ENCODE measurements at places on chromosomes 7 and 10.

DNA sequence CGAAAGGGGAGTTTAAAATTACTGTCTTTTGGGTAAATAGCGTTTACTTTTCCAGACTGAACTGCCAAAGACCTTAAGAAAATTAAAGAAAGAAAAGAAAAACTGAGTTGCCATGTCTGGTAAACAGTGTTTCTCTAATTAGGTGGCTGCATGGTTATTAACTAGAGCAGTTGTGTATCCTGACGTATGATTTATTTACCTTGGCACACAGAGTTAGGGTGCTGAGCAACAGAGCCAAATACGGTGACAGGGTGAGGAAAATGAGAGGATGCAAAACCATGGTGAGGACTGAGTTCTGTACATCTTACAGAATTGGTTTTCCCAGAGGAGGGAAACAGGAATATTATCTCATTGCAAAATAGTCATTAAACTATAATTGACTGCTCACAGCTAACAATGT, 546.4 kb upstream of the FZD8 start:
- no peak for DNase-seq

GRCh38 chr10:93826355-93826754, 67.4 kb upstream of the SLC35G1 start:
- peak; percentile 22 for DNase-seq

DNA sequence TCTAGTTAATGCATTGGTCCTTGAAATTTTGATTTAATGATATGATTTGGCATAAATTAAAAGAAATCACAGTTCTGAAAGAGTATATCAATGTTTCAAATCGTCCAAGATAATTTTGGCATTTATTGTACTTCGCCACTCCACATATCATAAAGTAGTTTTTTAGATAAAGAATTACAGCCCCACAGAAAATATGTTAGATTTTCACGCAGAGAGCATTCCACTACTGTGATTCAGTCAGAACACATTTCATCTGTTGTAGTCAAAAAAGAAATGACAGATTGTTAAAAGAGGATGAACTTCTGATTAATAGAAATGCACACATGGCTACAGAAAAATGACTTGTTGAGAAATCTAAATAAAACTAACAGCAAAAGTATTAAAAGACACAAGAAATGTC, 1063.5 kb upstream of the LRRN3 start:
- DNase-seq = peak; percentile 8

DNA sequence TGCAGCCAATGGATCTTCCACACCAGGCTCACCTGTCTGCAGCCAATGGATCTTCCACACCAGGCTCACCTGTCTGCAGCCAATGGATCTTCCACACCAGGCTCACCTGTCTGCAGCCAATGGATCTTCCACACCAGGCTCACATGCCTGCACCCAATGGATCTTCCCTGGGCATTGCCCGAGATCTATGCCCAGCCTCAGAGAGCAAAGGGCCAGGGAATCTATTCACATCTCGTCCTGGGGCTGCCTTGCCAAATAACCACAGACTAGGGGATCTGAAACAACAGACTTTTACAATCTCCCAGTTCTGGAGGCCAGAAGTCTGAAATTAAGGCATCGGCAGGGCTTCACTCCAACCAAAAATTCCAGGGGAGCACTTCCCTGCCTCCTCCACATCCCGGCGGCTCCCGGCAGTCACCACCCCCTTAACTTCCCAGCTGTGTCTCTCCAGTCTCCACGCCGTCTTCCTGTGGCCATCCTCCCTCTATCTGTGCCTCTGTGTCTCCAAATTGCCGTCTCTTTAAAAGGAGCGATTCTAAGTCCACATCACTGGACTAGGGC, 92.4 kb upstream of the PPP2R2D start:
- no peak for DNase-seq

- no peak for DNase-seq
These were observed 207.3 kb downstream of the FAM107B start for GRCh38 chr10:14567421-14567820.

- DNase-seq = no peak
These were observed 186.3 kb downstream of the PRPF18 start for GRCh38 chr10:13773043-13773442.

- no peak for DNase-seq
These were observed 187.7 kb downstream of the TNS3 start for GRCh38 chr7:47394216-47394615.

DNA sequence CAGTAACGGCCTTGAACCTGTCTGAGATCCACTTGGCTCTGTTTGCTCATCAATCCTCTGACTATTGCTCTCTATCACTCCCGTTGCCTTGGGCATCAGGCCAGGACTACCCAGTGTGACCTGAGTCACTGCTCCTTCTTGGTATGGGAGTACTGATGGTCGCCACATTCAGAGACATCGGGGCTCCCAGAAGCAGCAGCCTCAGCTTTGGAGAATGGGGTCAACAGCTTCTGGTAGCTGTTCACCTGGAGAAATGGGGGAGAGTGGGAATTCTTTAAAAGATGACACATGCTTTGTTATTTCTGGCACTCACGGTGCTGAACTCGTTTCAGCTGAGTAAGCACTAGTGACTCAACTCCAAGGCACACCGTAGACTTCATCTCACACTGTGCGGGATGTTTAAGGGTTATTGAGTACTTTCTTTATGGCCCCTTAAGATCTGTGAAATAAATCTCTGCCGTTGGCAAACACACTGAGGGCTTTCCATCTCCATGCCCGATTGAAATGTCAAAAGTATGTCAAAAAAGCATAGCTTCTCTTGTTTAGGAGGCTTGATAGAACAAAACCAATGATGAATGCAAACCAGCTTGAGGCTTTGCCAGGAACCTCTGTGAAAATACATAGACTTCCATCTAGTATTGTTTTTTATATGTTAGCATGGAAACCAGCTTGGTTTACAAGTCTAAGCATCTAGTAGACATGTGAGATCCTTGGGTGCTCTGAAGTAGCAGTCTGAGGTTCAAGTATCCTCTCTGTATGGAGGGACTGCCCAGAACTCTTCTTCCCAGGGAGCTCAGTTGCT, 333.1 kb downstream of the CXCL12 start:
- peak; percentile 88 for DNase-seq

DNA sequence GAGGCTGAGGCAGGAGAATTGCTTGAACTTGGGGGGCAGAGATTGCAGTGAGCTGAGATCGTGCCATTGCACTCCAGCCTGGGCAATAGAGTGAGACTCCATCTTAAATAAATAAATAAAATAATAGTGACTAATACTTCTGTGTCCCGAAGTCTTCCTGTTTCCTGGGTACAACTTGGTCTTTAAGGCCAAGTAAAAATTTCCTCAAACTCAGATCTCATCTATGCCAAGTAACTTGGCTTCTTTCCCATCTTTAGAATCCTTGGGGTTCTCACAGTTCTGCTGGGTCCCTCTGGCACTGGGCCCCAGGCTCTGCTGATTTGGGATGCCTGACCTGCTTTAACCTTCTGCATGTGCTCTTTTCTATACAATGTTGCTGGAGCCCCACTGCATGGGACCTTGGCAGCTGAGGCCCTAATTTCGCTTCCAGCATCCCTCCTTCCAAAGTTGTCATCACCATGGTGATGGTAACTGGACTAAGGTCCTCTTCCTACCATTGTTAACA, 22.7 kb upstream of the AKR1B10 start:
- no peak for DNase-seq

- no peak for DNase-seq
These were observed 87.3 kb upstream of the STK17A start for GRCh38 chr7:43495572-43495971.

DNA sequence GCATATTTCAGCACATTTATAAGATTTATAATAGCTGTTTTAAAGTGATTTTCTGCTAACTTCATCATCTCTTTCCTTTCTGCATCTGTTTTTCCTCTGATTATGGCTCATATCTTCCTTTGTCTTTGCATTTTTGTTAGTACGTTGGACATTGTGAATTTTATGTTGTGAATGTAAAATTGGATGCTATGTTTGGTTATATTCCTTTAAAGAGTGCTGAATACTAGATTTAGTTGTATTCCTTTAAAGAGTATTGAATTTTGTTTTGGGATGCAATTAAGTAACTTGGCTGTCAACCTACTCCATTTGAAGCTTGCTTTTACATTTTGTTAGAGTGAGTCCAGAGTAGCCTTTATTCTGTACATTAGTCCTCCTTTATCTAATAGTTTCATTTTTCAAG, 81.2 kb downstream of the ZNF777 start:
- no peak for DNase-seq

DNA sequence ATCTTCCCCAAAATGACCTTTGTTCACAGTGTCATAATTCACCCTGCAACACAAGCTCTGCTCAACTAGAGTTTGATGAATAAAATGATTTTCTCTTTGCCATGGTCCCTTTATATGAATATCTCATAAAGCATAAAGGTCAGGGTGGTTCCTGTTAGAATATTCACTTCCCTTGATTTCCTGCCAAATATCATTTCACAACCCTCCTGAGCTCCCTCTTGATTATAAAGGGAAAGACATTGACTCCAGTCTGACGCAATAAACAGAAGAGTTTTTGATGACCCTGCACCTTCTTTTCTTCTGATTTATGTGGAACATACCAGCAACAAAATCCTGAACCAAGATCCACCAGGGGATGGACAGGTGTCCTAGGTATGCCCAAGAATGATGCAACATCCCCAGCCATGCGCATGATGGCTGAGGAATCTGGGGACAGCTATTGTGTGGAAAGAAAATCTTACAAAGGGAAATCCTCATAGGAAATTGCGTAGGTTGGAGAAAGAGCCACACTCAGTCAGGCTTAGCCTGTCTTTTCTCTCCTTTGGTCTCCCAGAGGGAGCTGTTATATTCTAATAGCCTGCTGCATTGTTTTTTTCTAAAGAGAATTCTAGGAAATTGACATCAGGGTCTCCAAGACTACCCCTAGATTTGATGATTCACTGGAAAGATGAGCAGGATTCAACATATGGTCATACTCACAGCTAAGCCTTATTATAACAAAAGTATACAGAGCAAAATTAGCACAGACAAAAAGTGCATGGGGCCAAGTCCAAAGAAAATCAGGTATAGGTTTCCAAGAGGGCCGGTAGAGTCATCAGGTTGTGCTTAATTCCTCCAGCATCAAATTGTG, 18.8 kb downstream of the IFIT3 start:
- peak; percentile 40 for DNase-seq

DNA sequence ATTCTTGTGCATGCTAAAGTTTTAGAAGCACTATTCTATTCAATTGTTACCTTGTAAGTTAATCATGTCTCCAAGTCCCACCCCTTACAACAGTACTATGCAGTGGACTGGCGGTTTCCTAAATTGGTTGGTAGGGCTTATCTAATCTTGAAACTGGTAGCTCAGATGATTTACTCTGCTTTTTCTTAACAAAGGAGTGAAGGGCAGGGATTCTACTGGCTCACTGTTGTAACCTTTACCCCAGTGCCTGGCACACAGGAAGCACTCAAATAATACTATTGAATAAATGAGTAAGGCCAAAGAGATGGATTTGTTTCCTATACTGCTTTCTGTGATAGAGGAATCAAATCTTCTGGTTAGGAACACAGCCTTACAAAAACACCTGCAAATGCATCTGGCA, 46.0 kb upstream of the CYCS start:
- no peak for DNase-seq

- DNase-seq = peak; percentile 69
These were observed 301.7 kb downstream of the CSTF2T start for GRCh38 chr10:51397695-51398094.

All from fibroblast of skin of abdomen (primary cell).